ENCODE measurements at places on chromosomes 11 and 22. TPM values are rescaled to one million over a fixed set of nuclear protein-coding genes. Genes with fewer than 3 reads are reported as not detected.

GRCh38 chr22:43150731-43151206, 590 bp upstream of the TSPO start:
- DNase-seq, result peak; percentile 18

GRCh38 chr11:2428322-2428795, 16.0 kb downstream of the TRPM5 start:
- peak; percentile 65 for DNase-seq

DNA sequence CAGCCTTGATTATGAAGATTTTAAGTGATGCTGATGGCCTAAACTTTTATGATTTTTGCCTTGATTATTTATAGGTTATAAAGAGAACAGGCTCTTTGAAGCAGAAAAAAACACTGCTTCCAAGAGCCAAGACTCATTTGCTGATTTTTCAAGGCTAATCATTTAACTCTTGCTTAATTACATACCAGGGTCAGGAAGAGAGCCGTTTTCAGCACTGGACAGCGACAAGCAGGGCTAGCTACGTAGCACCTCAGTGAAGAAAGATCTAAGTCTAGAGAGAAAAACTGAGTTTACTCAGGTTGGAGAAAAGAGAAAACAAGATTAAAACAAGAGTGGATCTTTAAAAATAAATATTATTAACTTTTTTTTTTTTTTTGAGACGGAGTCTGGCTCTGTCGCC, 615.4 kb upstream of the B3GAT1 start:
- DNase-seq, result peak; percentile 44

DNA sequence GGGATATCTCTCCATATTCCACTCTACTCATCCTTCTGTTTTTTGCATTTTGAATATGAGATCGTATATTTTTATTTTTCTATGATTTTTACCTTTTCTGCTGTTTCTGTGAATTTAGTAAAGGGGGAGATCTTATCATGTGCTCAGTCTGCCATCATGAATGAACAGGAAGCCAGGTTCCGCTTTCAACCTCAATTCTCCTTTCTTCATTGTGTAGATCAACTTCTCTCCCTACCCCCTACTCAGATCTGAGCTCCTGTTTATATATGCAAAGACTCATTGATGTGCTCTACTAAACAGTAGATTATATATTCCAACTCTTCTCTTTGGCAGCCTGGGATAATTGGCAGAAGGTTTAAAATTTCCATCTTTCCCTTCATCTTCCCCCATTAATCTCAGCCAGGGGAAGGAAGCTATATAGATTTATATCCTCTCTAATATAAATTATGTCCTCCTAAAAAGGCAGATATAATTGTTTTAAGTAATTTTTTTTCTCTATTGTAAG, 336.7 kb upstream of the PLET1 start:
- DNase-seq, result no peak

GRCh38 chr22:46276563-46276962, 8.8 kb downstream of the TTC38 start:
- no peak for DNase-seq

GRCh38 chr11:122715548-122716440, 60.3 kb downstream of the UBASH3B start:
- DNase-seq, result no peak

DNA sequence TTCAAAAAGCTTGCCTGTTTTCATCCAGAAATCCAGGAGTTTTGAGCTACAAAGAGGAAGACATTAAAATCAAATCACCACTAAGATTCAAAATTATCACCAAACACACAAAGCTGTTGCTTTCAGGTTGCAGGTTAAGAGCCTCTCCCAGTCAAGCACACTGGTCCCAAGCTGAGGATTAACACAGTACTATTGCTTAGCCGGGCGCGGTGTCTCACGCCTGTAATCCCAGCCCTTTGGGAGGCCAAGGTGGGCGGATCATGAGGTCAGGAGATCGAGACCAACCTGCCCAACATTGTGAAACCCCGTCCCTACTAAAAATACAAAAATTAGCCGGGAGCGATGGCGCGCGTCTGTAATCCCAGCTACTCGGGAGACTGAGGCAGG, 1165.1 kb downstream of the LRRC4C start:
- DNase-seq, result no peak

GRCh38 chr11:69358398-69359020, 64.6 kb downstream of the MYEOV start:
- no peak for DNase-seq

GRCh38 chr22:22242488-22242887, 2.1 kb upstream of the VPREB1 start:
- no peak for DNase-seq

DNA sequence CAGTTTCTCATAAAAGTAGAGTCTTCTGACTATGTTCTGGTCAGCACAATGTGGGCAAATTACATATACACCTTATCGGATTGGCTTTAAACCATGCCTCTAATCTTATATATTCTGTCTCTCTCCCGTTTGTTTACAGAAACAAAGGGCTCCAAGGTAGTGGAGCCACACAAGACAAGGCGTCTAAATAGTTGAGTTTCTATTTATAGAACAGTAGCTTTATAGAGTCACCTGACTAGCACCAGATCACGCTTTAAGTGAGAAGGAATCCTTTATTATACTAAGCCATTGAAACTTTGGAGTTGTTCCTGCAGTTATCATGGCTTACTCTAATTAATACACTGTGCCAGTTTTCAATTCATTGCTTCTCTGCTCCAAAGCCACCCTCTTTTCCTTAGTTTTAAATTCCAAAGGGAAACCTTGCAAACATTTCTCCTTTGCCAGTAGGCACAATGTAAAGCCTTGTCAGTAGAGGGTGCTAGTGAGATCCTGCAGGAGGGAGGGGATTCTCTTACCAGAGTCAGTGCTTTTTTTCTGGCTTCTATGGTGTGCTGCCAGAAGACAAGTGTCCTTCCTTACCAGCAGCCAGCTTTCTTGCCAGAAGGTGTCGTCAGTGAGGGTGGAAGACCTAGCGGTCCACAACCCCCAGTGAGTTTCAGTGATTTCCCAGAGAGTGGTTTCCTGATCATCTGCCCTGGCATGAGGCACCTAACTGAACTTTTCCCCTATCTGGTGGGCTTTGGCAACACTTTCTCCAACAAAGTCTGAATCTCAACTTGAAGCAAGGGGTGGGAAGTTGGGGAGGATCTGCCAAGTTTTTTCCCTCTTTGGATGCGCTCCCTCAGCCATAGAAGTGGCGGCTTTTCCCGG, 71.7 kb downstream of the RAB38 start:
- DNase-seq, result peak; percentile 38

DNA sequence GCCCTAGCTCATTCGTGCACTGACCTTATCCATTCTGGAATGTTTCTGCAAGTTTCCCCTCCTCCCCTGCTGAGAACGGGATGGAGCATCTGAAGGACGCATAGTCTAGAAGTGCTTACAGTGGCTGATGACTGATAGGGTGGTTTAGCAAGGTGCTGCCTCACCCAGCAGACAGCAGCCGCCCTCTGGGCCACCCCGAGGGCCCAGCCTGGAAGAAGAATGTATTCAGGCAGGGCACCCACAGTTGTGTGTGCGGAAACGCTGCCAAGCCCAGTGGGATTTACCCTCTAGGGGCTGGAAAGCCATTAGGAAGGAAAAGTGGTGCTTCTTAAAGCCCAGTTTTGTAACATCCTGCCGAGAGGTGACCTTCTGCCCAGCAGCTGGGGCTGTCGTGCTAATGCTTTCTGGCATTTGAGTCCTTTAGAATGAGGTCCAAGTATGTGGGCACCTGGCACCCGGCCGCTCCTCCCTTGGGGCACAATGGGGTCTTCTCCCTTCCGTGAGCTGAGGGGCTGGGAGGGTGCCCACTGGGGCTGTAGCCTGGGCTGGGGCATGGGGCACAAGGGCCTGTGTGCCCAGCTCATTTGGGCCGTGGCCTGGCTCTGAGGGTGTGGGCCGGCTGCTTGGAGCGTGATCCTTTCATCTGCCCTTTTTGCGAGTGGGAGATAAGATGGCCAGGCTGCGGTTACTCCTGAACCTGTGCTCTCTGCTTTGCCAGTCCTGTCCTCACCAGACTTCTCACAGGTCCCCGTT, 14.4 kb downstream of the FBLN1 start:
- peak; percentile 82 for DNase-seq

GRCh38 chr11:65169164-65169641, 830 bp upstream of the SPDYC start:
- DNase-seq, result no peak

- DNase-seq, result no peak
Measured at GRCh38 chr11:61963016-61963281, 4.5 kb downstream of the FTH1 start.

DNA sequence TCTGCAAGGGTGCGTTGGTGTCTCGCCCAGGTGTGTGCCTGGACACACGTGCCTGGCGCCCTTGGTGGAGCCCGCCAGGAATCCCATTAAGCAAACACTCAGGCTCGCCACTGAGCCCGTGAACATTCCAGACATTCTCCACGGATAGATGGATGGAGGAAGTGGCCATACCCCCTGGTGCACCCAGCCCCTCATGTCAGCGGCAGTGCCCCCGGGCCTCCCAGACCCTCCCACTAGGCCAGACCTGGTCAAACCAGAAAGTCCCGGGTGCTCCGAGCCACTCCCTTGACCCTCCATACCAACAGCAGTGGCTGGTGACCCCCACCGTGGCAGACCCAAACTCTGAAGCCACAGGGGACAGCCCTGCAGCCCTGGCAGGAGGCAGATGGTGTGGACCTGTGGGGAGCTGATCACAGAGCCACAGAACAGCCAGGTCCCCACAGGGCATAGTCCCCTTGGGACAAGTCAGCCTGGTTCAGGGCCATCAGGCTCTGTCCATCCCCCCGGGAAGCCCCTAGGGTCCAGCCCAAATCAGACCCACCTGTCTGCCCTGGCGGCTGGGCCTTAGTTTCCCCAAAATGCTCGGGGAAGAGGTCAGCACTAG, 1.9 kb downstream of the EPS8L2 start:
- no peak for DNase-seq

- no peak for DNase-seq
Measured at GRCh38 chr22:24353121-24353520, 74.3 kb upstream of the ADORA2A start.

GRCh38 chr11:910044-910588, 494 bp downstream of the CHID1 start:
- DNase-seq, result no peak

DNA sequence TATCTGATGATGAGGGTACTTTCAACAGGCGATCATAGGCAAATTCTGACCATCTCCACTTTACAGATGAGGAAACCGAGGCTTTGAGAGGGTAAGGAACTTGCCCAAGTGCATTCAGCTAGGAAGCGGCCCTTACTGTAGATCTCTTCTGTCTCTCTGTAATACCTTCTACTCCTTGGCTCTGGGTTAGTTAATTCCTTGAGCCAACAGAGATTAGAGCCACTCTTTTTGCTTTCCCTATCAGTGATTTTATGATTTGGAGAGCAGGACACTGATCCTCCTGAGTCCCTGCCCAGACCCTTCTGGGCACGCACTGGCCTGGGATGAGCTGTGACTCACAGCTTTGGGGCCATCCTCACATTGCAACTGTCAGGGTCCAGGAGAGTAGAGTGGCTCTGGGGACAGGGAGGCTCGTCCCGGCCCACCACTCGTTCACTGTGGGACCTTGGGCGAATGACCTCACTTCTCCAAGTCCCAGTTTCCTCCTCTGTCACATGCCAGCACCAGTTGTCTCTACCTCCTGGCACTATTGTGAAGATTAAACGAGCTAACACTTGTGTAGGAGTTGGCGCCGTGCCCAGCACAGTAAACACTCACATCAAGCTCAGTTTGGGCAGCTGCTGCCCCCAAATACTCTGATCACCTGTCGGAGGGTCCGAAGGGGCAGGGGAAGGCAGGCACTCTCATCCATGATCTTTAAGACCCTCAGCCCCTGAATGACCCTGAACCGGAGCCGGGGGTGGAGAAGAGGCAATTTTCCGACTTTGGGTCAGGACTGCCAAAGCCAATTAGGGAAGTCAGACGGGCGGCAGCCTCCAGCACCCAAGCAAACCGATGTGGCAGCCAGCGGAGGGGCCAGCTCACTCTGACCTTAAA, 235.0 kb downstream of the MIAT start:
- DNase-seq, result peak; percentile 60

DNA sequence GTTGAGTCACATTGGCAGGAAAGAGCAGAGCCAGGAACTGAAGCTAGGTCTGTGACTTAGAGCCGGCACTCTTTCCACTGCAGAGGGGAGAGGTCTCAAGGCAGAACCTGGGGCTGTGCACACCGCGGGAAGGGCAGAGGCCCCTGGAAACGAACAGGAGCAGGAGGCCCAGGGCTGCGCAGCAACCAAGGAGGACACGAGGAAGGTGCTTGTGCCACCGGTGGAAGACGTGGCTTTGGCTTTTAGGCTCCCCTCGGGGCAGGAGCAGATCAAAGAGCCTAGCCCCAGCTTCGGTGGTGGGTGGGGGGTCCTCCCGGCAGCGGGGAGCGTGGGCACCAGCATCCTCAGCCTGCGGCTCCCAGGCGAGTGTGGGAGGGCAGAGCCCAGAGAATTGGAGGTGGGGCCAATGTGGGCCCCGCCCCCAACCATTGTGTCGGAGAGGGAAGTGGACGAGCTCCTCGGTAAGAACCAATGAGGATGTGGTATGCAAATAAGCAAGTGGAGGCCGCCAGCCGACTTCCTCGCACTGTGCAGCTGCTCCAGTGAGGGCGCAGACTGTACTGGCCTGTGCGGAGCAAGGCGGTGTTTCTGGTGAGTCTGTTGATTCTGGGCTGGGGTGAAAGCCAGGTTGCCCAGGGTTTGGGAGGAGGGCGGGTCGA, at the start of gene CCDC116:
Gene CCDC116, plus strand, starts transcription at position 524 of the 659 bp plus-strand sequence. CDS start 422 bp downstream, outside the sequence.
- DNase-seq, result no peak

GRCh38 chr22:27995801-27996528, 76.9 kb upstream of the PITPNB start:
- no peak for DNase-seq

GRCh38 chr11:70443773-70444030, 45.4 kb downstream of the CTTN start:
- no peak for DNase-seq

- no peak for DNase-seq
Measured at GRCh38 chr11:11152877-11153276, 200.2 kb downstream of the CSNK2A3 start.

The MED17 gene
- 22.2 TPM for polyA plus RNA-seq

The PTPRCAP gene
- polyA plus RNA-seq, result 0.68 TPM

The ALG12 gene
- polyA plus RNA-seq, result 21.9 TPM

The MS4A12 gene
- polyA plus RNA-seq, result not detected

The ZDHHC8 gene
- polyA plus RNA-seq, result 13.0 TPM

The E2F8 gene
- polyA plus RNA-seq, result 1.4 TPM

The SDF2L1 gene
- 37.2 TPM for polyA plus RNA-seq

The HOATZ gene
- not detected for polyA plus RNA-seq

The NPAS4 gene
- polyA plus RNA-seq, result not detected

The SIAE gene
- 9.2 TPM for polyA plus RNA-seq

The PHF21A gene
- polyA plus RNA-seq, result 22.3 TPM

The SHANK2 gene
- not detected for polyA plus RNA-seq

The BAIAP2L2 gene
- 13.2 TPM for polyA plus RNA-seq

The CASP1 gene
- polyA plus RNA-seq, result 9.7 TPM

The MRPL21 gene
- 122 TPM for polyA plus RNA-seq
